ENCODE measurements at places on chromosomes 12 and 14. TPM values are rescaled to one million over a fixed set of nuclear protein-coding genes. Genes with fewer than 3 reads are reported as not detected.
A peak's percentile ranks its signal among the peaks of the same experiment; 100 is the strongest.

The DRAM1 gene
- total RNA-seq, result not detected

The NEUROD4 gene
- not detected for total RNA-seq

The RNASE8 gene
- total RNA-seq, result not detected

The GALC gene
- 20.3 TPM for total RNA-seq

The BHLHE41 gene
- total RNA-seq, result 2.2 TPM

The ENDOU gene
- total RNA-seq, result 1.2 TPM

The RNASE2 gene
- total RNA-seq, result not detected

The RGS6 gene
- total RNA-seq, result 9.4 TPM

The CIROP gene
- total RNA-seq, result not detected

DNA sequence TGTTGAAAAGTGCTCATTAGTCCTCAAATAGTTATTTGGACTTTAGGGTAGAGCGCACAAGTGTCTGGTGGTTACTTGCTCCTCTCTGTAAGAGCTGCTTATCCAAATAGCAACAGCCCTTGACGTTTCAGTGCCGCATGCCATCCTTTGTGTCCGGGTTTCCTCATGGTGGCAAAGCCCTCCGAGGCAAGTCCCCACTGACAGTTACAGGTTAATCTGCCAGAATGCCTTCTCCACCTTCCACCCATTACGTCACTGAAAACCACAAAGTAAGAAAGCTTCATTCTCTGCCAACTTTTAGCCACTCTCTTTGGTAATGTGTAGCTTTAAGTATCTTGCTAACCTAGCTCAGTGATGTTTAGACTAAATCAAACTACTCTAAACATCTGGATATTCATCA lies 78.6 kb downstream of the POLR3B start:
- DNase-seq, result no peak
- H3K36me3 ChIP-seq, result peaks cover 26% of the 10 kb centered on the region
- no peak overlapping the region for H3K4me3 ChIP-seq

DNA sequence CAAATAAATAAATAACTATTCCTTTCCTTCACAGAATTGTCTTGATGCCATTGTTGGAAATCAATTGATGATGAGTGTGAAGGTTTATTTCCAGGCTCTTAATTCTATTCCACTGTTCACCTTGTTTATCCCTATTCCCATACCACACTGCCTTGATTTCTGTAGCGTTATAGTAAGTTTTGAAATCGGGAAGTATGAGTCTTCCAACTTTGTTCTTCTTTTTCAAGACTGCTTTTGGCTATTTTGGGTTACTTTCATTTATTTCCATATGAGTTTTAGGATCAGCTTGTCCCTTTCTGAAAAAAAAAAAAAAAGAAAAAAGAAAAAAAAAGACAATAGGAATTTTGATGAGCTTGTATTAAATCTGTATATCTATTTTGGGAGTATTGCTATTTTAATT lies 9.3 kb upstream of the CDK2AP1 start:
- DNase-seq, result no peak
- no peak overlapping the region for H3K27ac ChIP-seq
- no peak overlapping the region for H3K4me3 ChIP-seq
- H3K36me3 ChIP-seq, result no peaks in the 10 kb centered on the region

DNA sequence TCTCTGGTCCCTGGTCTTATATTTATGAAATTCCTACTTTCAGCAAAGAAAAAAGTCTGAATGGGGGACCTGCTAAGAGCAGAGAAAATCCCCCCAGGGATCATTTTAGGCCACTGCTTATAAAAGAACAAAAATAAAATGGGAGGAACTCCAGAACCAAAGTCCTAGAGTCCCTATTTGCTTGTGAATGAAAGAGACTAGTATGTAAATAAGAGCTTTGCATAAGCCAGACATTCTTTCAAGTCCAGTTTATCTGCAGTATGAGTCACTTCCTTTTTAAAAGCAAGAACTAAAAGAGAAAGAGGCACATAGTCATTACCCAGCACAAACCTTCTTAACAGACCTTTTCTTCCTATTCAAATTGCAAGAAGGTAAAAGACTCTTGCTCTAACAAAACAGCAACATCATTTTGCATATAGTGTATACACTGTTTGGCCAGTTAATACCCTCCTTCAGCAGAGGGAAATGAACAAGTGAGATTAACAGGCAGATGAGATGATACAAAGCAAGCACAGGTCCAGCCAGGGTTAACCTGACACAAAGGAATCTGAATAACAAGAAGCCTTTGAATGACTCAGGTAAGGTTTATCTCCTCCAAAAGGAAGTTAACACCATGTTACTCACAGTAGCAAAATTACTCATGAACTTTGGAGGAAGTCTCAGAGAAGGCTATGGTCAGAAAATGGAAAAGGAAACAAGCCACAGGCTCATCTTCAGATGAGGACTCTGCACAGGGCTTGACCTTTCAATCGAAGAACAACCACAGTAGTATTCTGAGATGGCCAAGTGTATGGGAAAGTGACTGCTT lies 87.3 kb downstream of the PHLDA1 start:
- H3K27me3 ChIP-seq, result no peaks in the 10 kb centered on the region
- peak overlapping the region; percentile 14 for H3K4me3 ChIP-seq
- H3K4me1 ChIP-seq, result peaks cover 19% of the 10 kb centered on the region

DNA sequence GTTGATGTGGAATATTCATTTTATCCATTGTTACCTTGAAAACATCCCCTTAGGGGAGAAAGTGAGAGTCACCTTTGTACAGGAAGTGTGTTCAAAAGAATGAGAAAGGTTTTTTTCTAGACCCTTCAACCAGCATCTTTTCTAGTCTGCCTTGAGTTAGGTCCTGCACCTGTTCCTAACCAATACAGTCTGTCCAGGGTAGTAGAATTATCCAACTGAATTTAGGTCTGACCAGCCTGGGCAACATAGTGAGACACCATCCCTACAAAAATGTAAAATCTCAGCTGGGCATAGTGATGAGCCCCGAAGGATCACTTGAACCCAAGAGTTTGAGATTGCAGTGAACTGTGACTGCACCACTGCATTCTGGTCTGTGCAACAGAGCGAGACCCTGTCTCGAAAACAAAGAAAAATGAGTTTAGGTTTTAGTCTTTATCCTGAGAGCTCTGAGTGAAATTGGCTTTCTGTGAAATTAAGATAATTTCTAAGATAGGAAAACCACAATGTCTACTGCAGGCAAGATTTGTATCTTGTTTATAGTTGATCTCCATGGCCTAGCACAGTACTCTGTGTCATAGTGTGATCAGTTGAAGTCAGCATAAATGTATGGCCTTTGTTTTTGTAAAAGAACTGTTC lies 25.2 kb downstream of the ARHGAP5 start:
- H3K27ac ChIP-seq, result no peak overlapping the region
- no peaks in the 10 kb centered on the region for H3K36me3 ChIP-seq

DNA sequence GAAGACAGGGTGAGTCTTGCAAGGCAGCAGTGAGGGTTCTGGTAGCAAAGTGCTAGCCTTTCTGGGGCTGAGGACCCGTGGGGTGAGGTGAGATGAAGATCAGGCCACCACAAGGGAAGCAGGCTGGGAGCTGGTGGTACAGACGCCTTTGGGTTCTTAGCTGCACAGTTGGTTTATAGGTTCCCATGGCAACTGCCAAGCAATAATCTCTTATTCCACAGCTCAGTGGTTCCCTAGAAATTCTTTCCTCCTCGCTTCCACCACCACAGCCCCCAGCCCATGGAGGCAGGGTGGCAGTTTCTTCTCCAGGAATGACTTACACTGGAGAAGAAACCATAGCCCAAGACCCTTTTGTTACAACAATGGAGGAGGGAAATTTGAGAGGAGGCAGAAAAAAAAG lies 82.1 kb downstream of the CMKLR1 start:
- no peaks in the 10 kb centered on the region for H3K4me1 ChIP-seq
- H3K36me3 ChIP-seq, result no peaks in the 10 kb centered on the region
- H3K4me3 ChIP-seq, result no peak overlapping the region
- H3K27ac ChIP-seq, result no peak overlapping the region
- DNase-seq, result no peak
- no peaks in the 10 kb centered on the region for H3K27me3 ChIP-seq

DNA sequence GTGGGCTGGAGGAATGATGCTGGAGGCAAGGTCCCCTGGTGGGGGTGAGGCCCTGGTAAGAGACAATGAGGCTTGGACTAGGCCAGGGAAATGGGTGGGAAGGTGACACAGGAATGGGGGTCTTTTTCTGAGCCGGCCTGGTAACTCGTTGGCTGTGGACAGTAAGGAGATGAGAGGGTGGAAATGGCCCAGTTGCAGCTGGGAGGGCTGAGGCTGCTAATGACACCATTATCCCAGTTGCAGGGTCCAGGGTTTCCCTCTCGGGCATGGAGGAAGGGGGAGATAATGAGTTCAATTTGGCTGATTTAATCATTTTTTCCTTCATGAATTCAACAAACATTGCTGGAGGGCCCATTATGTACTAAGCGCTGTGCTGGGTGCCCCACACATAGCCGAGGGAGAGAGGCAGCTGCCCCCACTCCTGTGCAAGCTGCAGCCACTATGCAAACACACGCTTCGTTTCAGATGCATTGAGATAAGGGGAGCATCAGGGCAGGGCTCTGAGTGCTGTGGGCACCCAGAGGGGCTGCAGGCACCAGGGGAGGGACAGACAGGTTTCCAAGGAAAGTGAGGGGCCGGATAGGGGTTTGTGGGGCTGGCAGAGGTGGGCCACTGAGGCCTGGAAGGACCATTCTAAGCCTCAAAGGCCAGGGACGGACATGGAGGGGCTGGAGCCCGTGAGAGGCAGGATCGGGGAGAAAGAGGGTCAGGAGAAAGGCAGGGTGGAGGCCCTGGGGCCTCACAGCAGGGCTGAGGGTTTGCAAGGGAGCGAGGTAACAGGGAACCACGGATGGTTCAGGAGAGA lies 43.2 kb upstream of the MEG3 start:
- H3K4me1 ChIP-seq, result no peaks in the 10 kb centered on the region
- H3K27ac ChIP-seq, result no peak overlapping the region
- H3K27me3 ChIP-seq, result no peaks in the 10 kb centered on the region
- no peak overlapping the region for H3K4me3 ChIP-seq
